ENCODE measurements at places on chromosomes 16 and 17. TPM values are rescaled to one million over a fixed set of nuclear protein-coding genes. Genes with fewer than 3 reads are reported as not detected.

DNA sequence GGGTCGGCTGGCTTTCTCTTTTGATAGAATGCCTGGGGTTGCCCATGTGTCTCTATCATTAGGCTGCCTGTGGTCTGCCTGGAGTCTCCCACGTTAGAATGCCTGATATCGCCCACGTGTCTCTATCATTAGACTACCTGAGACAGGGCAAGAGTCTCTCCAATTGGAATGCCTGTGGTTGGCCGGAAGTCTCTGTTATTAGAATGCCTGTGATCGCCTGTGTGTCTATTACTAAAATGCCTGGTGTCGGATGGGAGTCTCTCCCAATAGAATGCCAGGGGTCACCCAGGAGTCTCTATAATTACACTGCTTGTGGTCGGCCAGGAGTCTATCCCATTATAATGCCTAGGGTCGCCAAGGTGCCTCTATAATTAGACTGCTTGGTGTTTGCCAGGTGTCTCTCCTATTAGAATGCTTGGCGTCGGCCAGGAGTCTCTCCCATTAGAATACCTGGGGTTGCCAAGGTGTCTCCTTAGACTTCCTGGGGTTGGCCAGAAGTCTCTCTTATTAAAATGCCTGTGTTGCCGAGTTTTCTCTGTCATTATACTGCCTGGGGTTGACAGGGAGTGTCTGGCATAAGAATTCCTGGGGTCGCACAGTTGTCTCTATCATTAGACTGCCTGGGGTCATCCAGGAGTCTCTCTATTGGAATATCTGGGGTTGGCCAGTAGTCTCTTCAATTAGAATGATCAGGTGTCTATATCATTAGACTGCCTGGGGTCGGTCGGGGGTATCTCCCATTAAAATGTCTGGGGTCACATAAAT lies 2272.8 kb downstream of the TP53TG3F start:
- DNase-seq, result no peak

CASKIN1 gene
- 1.0 TPM for total RNA-seq

DNA sequence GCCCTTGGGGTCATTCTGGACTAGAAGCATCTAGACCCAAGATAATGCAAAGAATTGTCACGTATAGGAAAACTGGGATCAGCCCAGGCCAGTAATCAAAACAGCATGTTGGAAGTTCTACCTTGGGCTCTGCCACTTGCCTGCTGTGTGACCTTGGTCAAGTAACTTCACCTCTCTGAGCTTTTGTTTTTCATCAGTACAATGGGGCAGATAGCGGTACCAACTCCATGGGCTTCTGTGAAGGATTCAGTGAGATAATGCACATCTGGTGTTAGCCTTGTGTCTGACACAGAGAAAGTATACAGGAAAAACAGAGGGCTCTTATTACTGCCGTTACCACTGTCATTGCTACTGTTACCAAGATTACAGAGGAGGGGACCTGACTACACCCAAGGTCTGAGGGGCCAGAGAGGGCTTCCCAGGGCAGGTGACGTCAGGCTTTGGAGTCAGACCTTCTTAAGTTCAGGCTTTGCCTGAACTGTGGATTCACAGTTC lies 24.6 kb downstream of the CMIP start:
- DNase-seq, result no peak

DNA sequence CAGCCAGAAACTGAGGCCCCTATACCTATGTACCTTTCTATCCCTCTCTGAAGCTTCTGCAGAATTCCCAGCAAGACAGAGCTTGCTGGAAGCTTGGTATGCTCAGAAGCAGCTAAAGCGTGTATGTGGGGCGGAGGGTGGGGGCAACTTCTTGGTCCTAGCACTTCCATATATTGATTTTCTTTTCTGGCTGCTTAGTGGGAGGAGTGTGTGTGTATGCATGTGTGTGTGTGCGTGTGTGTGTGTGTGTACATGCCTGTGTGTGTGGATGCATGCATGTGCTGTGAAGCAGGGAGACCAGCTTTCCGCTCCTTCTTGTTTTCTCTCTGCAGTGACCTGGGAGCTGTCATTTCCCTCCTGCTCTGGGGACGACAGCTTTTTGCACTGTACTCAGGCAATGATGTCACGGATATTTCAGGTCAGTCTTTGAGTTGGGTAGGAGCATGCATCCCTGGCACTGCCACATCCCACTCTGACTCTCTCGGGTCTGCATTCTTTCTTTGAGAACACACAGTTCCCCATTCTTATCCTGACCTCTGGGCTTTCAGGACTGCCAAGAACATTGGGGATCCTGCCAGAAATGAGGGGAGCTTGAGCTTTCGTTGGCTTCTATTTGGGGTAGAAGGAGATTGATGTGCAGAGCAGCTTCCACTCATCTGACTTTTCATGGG lies 10.7 kb downstream of the HPR start:
- no peak for DNase-seq

TBC1D3L gene
- 14.3 TPM for total RNA-seq

DNA sequence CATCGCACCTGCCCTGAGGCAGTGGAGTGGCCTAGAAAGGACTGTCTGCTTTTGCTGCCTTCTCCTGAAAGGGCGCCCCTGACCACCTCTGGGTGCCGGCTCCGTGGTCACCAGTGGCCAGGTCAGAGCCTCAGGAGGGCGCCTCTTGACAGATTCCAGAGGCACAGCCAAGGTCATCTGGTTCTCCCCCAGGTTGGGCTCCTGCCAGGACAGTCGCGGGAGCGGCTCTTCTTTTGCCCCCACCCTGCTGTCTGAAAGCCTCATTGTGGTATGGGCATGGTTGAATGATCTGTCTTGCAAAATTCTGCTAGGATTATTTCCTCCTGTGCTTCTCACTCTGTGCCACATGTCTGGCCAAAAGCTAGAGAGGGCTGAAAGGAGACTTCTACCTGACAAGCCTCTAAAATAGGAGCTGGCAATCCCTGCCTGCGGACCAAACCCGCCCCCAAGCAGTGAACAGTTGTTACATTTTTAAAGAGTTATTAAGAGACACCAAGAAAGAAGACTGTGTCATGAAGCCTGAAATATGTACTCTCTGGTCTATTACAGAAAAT lies 82.8 kb downstream of the SNX29 start:
- DNase-seq, result peak; percentile 76

GRCh38 chr17:36647636-36648035 lies 46.3 kb downstream of the MRM1 start:
- DNase-seq, result no peak

DNA sequence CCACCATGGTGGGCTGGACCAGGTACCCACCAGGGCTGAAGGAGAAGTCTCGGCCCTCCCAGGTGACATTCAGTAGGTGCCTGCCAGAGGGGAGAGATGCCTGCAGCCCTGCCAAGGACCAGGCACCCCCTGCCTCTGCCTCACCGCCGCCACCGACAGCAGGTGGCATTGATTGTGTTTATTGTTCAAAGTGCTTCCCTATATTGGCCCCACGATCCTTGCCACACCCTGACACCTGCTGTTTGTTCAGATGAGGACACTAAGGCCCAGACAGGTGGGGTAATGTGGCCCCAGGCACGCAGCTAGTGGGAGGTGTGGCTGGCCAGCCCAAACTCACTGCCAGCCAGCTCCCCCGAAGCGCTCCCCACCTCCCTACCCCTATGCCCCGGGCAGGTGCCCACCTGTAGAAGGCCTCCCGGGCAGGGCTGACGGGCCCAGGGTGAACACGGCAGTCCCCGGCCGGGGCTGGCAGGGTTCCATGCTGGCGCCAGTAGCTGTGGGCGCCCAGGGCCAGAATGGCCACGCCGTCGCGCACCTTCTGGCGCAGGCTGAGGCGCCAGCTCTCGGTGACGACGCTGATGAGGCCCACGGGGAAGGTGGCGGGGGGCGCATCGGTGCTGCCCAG lies 8.0 kb downstream of the GRIN2C start:
- DNase-seq, result no peak

- peak; percentile 73 for DNase-seq
Observed at GRCh38 chr16:29710227-29711219, 31.5 kb downstream of the QPRT start.

DNA sequence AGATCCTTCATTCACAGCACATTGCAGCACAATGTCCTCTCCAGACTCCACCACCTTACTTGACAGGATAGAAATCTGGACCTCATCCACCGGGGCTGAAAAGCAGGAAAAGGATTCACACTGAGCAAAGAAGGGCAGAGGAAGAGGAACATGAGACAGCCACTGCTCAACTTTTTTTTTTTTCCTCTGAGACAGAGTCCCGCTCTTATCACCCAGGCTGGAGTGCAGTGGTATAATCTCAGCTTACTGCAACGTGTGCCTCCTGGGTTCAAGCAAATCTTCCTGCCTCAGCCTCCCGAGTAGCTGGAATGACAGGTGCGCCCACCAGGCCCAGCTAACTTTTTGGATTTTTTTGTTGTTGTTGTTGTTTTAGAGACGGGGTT lies 34.4 kb downstream of the PECAM1 start:
- no peak for DNase-seq

FZD2 gene
- 15.5 TPM for total RNA-seq

DNA sequence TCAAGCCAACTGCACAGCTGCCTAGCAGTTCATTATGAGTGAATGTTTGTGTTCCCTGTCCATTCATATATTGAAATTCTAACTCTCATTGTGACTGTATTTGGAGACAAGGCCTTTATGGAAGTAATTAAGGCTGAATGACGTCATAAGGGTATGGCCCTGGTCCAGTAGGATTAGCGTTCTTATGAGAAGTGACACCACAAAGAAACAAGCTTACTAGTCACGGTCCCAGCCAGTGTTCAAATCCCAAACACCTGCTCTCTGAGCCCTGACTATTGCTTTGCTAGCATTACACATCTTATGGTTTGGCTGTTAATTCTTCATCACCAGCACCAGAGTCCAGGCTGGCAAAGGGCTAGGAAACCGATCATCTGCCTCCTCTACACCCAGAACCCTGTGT lies 2.2 kb downstream of the ZNF668 start:
- peak; percentile 98 for DNase-seq

BCAS3 gene
- 16.8 TPM for total RNA-seq

GRCh38 chr17:2745317-2746037 lies 4.0 kb downstream of the CCDC92B start:
- DNase-seq, result no peak

KRT34 gene
- total RNA-seq, result not detected

DNA sequence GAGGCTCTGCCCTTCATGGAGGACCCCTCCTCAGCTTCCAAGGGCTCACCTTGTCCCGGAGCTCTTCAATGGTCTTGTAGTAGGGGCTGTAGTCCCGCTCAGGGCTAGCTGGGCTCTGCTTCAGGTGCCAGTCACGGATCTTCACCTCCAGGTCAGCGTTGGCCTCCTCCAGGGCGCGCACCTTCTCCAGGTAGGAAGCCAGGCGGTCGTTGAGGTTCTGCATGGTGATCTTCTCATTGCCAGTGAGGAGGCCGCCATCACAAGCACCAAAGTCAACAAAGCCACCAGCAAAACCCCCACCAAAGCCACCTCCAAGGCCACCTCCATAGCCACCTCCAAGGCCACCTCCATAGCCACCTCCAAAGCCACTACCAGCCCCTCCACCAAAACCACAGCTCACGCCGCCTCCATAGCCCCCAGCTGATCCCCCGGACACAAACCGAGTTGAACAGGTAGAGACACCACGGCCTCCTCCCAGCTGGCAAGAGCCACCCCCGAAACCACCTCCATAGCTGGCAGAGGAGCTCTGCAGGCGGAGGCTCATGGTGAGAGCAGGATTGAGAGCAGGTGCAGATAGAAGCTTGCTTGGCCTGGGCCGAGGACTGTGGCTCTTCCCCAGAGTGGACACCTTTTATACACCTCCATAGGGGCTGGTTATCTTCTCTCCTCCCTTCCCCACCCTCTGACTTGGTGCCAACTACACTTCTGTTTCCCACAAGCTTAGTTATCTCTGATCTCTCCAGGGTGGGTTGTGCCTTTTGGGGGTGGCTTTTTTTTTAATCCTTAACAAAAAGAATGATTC lies at the start of gene KRT13:
TSS of gene KRT13 (minus strand) at position 606 of the 802 bp plus-strand sequence. CDS start at position 544, 62 bp downstream.
- DNase-seq, result no peak

GRCh38 chr17:44906763-44907728 lies 7.8 kb upstream of the EFTUD2 start:
- DNase-seq, result peak; percentile 35

PLXDC1 gene
- 49.7 TPM for total RNA-seq

ABAT gene
- 3.2 TPM for total RNA-seq

ABCC3 gene
- total RNA-seq, result 2.0 TPM

HNF1B gene
- total RNA-seq, result not detected

- DNase-seq, result no peak
Observed at GRCh38 chr17:34997355-34997862, 17.1 kb downstream of the LIG3 start.

GRCh38 chr16:13013043-13013442 lies 111.6 kb downstream of the SHISA9 start:
- DNase-seq, result no peak

- peak; percentile 27 for DNase-seq
Observed at GRCh38 chr16:24010440-24011089, 174.8 kb downstream of the PRKCB start.

CCR7 gene
- 0.05 TPM for total RNA-seq

GRCh38 chr16:84360748-84361147 lies 7.6 kb upstream of the ATP2C2 start:
- no peak for DNase-seq

DNA sequence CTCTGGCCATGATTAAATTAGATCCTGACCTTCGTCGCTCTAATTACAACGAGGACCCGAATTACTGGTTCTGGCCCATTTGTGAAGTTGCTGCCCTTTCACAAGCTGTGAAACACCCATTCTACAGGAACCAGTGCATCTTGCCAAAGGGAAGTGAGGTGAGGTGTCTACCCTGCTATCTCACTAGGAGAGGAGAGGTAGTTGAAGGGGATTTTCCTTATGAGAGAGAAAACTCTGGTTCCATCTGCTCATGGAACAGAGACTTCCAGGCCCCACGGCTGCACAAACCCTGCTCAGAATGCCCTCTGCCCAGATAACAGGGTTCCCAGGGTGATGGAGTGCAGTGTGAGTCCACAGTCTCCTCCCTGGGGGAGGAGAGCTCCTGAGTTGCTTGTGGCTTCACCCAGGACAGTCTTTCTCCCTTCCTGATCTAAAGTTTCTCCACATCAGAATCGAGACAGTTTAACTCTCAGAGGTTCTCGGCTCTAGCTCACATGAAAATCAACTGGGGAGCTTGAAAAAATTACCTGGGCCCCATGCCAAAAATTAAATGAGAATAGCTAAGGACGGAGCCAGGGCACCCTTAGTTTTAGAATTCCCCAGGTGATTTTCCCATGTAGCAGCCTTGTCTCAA lies 7.8 kb upstream of the SSTR2 start:
- DNase-seq, result no peak

DNA sequence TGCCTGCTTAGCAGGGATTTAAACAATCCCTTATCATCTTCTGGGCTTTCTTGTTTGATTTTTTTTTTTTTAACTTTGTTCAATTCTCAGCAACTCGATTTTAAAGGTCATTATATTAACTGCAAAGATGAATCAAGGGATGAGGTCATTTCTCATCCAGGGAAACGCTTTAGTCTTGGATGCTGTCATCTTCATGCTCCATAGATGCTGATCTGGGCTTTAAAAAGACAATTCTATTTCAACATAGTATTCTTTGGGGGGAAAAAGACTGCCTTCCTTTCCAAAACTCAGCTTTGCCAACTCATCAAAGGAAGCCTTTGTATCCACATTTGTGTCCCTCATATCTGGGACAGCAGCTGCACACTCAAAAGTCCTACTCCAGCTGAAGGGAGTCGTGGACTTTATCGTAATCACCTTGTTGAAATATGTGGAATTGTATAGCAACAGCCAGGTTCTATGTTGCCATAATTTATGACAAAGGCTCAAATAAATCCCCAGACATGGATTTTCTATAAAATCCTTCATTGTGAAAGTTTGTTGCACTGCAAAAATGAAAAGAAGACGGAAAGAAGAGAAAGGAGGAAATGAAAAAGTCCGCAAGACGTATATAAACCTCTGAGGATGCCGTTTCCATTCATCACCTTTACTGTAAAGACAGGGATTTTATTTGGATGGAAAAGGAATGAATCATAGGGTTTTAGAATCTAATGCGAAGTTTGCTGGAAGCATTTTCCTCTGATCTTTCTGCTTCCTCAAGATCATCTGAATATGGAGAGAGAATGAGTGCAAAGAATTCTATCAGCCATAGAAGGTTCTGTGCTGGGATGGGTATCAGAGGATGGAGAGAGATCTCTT lies 48.6 kb upstream of the XYLT1 start:
- DNase-seq, result no peak

All from myocyte (in vitro differentiated cells).